ENCODE measurements at places on chromosomes 2 and 18.

DNA sequence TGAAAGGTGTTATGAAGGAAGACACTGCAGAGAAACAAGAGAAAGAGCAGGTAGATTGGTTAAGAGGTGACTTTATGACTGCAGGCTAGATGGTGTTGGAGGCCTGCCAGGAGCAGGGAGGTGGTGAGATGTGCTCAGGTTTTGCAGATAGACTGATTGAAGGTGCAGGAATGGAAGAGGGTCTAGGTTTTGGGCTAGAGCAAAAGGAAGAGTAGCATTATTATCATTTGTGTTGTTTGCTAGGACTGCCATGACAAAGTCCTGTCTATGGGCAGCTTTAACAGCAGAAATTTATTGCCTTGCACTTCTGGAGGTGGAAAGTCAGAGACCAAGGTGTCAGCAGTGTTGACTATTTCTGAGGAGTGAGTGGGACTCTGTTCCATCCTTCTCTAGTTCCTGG, 172.9 kb upstream of the SOX11 start:
- no peak for DNase-seq

- no peak for DNase-seq
Observed at GRCh38 chr18:901761-902160, 2.9 kb upstream of the ADCYAP1 start.

GRCh38 chr2:228798458-228799207, 472.5 kb downstream of the PID1 start:
- no peak for DNase-seq

DNA sequence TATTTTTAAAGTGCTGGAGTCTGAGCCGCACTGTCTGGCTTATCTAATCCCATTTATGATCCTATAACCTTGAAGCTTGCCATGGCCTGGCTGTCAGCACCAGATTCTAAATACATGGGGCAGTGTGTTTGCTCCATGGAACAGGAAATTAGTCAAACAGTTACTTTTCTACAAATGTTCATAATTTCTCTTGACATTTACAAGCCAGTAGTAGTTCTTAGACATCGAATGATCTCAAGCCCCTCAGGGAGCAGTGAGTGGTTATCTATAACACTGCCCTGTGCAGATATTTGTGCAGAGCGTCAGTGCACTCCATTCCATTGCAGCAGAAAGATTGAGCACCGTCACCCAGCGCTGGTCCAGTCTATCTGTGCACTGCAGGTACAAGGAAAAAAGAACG, 205.2 kb downstream of the AGPS start:
- no peak for DNase-seq

DNA sequence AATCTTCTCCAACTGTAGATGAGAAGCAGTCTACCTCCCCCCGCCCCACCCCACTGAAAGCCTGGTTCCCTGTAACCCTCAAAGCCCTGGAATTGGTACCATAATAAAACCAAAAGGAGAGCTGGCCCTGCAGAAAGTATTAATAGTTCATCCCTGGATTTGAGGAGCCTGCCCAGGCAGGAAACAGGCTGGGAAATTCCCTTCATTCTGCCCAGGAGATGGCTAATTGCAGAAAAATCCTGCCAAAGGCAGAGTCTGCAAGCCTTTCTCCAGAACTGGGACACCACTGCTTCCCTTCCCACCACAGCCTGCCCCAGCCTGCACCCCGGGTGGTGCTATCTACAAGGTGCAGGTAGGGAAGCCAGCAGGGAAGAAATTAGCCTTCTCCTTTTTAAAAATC, 16.3 kb downstream of the GKN2 start:
- DNase-seq, result no peak

- no peak for DNase-seq
Observed at GRCh38 chr2:16114070-16114469, 173.7 kb downstream of the MYCN start.

DNA sequence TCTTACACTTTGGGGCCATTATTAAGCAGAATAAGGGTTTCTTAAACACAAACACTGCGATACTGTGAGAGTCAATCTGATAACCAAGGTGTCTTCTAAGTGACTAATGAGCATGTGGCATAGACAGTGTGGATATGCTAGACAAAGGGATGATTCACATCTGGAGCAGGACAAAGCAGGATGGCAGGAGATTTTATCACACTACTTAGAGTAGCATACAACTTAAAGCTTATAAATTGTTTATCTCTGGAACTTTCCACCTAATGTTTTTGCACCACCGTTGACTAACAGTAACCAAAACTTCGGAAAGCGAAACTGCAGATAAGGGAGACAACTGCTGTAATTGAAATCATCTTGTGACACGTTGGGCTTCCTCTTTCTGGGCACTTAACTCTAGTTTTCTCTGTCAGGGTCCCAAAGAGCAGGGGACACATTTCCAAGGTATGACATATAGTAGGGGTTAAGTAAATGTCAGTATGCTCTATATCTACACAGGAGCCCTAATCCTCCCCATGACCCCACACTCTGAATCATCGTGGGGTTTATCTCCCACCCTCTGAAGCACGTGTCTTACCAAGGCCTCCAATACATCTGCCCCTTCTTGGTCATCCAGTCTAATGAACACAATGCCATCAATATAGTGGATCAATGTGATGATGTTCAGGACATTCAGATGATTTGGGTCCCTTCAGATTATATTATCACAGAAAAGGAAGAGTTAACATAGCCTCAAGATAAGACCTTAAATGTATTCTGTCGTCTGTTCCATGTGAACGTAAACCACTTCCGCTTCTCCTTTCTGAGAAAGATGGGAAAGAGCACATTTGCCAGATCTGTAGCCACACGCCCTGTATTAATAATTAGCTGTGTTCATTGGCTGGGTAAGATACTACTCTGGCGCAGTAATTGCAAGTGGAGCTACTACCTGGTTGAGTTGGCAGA, 78.7 kb downstream of the FTCDNL1 start:
- DNase-seq, result no peak

DNA sequence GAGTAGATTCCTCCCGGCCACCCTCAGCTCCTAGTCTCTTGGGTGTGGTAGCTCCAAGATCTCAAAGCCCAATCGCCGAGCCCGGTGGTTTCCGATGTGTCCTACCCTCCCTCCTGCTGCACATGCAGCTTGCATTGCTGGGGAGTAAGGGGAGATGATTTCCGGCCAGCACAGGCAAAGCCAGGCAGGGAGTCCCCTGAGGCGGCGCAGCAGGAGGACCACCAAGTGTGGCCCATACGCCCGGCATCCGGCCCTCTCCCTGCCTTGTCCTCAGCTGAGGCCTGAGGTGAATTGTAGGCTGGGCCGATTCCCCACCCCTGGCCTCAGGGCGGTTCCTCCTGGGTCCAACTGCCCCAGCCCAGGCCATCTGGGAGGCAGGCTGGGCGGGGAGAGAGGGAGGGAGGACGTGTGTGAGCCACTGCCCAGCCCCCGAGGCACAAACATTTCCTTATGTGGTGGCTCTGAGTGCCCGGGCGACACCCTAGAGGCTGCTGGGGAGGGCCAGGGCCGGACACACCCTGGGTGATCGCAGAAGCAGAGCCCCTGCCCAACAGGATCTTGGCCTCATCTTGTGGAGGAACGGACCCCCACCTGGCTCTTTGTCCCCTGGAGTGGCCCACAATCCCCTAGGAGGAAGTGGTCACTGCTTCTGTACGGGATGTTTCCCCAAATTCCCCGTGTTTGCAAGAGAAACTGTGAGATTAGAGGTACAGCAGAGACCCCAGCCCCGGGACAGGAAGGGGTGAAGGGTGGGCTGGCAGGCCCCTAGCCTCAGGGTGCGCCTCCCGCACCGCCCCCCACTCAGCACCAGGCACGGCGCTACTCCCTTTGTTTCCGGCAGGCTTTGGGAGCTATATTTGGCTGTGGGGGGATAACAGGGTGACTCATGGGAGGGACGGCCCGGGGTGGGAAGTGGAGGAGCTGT, 41.9 kb upstream of the PTMA start:
- DNase-seq, result no peak

DNA sequence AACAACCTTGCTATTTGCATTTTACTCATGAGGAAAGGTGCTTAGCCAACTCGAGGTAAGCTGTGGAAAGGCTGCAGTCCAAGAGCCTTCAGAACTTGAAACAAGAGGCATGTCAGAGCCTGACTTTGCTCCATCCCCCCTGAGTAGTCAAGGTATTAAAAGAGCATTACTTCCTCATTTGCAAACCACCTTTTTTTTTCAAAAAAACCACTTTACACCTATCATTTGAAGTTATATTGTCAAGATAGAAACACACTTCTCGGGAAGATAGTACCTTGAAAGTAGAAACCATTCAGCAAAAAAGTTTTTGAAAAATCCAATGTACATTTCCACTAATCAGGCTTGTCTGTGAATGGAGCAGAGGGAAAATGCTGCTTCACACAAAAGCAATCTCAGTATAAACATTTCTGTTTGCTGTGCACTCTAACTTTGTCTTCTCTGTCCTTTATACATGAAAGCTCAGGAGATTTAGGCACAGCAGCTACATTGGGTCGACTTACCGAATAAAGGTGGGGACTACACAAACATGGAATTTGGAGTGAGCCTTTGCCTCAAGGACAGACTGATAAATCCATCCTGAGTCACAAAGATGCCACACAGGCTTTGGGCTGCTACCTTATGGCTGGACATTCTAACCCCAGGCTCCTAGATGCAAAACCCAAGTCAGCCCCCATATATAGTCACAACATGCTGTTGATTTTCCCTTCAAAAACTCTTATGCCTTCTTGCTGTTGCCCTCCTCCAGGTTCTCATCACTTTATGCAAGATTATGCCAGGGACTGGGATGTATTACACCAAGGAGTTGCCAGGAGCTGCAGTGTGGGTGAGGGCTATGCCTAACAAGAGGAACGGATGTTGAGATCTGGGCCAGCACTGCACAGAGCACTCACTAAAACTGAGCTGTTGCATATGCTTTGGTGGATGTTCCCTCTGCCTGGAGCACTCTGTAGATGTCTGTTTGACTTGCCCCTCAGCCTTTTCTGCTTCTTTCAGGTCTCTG, 41.4 kb upstream of the EML4 start:
- DNase-seq, result peak; percentile 43

- DNase-seq, result peak; percentile 60
Observed at GRCh38 chr2:195318440-195319111, 338.4 kb upstream of the SLC39A10 start.

DNA sequence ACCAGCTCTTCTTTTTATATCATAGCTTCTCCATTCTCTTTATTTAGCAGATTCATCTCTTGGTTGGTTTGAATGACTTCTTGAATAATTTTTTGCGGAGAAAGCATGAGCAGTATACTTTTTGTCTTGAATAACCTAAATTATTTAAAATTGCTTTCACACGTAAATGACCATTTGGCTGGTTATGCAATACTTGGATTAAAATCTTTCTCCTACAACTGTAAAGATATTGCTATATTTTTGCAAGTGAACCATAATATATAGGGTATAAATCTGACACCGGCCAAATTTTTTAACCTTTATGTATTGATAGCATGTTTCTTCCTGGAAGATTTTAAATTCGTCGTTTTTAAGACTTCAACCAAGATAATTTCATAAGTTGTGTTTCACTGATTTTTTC, 6.2 kb upstream of the ZSWIM2 start:
- no peak for DNase-seq

DNA sequence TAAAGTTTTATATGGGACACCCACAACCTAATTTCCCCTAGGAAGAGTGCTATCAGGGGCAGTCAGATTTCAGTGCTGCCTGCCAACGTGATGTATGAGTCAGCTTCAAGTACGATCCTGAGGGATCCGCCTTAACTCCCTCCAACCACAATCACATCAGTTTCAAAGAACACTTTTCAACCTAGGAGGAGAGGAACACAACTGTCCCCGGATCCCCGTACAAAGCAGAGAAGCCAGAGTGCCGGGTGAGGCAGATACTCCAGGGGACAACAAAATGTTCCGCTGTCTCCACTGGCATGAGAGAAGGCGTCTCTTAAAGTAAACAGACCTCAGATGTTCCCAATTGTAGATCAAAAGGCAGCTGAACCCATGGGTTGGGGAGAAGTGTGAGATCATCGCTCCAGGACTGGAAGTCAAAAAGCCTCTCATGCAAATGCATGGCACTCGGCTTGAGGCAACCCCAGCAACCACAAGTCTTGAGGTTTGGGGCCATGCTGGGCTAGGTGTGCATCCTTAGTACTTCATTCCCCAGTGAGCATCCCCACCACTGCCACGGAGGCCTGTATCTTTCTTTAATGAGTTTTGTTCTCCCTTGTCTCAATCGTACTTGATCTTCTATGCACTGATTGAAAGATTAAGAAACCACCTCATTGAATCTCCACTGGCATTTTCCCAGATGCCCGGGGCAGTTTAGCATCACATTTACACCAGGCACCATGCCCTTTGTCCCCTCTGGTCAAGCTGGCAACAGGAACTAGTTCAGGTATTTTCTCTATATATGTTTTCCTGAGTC, 91.0 kb upstream of the CCBE1 start:
- no peak for DNase-seq

- no peak for DNase-seq
Observed at GRCh38 chr2:236818281-236819045, 248.8 kb downstream of the ACKR3 start.

- no peak for DNase-seq
Observed at GRCh38 chr2:179558010-179558934, 293.6 kb upstream of the SESTD1 start.

DNA sequence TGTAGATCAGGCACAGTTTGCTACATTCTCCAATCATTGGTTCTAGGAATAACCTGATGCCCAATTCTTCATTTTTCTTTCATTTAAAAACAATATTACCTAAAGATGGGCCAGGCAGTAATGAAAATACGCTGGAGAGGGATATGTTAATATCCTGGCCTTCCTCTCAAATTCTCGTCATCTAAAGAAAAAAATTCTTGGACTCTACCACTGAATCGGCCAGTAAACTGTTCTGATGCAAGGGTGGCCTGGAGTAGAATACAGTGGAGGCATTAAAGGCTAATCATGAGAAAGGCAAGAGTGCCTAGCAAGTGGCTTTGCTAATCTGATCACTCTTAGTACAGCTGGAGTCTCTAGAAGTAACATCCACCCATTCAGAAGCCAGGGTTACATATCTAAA, 157.7 kb downstream of the ANTXR1 start:
- DNase-seq, result no peak

- DNase-seq, result no peak
Observed at GRCh38 chr2:135685361-135685760, 56.3 kb upstream of the UBXN4 start.

DNA sequence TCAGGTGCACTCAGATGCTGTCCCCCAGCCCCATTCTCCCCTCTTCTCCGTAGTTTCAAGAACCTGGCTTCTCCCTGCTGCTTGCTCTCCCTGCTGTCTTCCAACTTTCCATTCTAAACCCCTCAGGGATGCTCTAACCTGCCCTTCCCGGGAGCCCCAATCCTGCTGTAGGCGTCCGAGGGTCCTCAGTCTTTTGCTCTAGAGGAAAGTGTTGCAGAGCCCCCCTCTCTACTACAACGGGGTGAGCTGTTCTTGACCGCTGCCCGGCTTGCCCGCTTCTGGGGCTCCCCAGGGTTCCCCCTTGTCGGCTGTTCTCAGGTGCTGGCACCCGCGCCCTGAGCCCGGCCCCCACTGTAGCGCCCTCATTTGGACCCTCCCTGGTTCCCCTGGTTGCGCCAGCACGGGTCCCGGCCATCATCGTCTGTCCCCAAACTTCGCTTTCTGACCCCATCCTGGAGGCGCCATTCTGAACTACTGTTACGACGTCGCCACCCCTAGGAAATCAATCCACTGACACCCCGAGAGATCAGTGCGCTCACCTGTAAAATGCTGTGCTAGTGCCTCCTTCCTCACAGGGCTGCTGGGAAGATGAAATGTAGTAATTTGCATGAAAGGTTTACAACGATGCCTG, 31.9 kb upstream of the REG3G start:
- no peak for DNase-seq

- no peak for DNase-seq
Observed at GRCh38 chr2:68231061-68231372, 21.3 kb downstream of the PPP3R1 start.

Data from activated CD4-positive, alpha-beta T cell treated with anti-CD3 and anti-CD28 coated beads for 36 hours (primary cell).